ENCODE measurements at places on chromosomes 1 and 21. TPM values are rescaled to one million over a fixed set of nuclear protein-coding genes. Genes with fewer than 3 reads are reported as not detected.

ABCG1 gene
- 7.3 TPM for total RNA-seq

- H3K4me3 ChIP-seq: no peak overlapping the region
- no peak for DNase-seq
- H3K27ac ChIP-seq: no peak overlapping the region
- H3K4me1 ChIP-seq: no peaks in the 10 kb centered on the region
- peaks cover 2% of the 10 kb centered on the region for H3K36me3 ChIP-seq
- no peaks in the 10 kb centered on the region for H3K27me3 ChIP-seq
Observed at GRCh38 chr1:53316766-53317581, 10.9 kb downstream of the LRP8 start.

DNA sequence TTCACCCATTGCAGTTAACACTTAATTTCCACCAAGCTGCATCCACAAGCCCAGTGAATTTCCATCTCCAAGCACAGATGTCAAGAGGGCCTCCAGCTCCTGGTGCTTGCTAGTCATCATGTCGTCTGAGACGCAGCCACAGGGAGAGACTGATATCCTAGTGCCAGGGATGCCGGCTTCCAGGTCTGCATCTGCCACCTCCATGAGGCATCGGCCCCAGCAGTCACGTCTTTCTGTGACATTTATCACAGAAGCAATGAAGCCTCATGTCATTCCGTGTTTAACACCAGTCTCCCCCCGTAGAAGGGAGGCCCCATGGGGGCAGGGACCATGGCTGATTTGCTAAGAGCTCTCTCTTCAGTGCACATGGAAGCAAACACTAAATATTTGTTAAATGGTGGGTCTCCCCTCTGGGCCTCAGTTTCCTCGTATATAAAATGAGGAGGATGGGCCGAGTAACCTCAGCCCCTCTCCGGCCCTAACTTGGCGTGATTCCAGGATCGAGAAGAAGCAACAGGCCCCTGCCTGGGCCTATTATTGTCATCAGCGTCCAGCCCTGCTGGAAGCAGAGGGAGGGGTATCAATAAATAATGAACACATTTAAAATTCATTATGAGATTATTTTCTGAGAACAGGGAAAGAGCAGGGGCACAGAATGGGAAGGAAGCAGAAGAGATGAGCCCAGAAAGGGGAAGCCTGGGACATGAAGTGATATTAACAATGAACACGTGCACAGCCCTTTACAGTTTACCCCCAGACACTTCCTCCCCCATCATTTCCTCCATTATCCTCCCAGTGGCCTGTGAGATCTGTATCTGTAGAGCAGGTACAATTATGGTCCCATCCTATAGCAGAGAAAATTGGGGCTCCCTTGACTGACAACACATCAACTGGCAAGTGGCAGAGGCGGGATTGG is 837 bp upstream of the C1QB start:
- H3K4me1 ChIP-seq: no peaks in the 10 kb centered on the region
- no peak for DNase-seq
- H3K27me3 ChIP-seq: no peaks in the 10 kb centered on the region
- no peak overlapping the region for H3K4me3 ChIP-seq

- H3K4me1 ChIP-seq: no peaks in the 10 kb centered on the region
- H3K4me3 ChIP-seq: no peak overlapping the region
- no peaks in the 10 kb centered on the region for H3K36me3 ChIP-seq
Observed at GRCh38 chr1:50447961-50448360, 24.7 kb upstream of the DMRTA2 start.

KMO gene
- total RNA-seq: not detected

SUSD4 gene
- 3.6 TPM for total RNA-seq

KIF21B gene
- total RNA-seq: 26.6 TPM

Measured in GM23338 (cell line).